Osteoblast (primary cell): ENCODE measurements at places on chromosomes 13 and 19.

GRCh38 chr13:36774931-36775330, 44.1 kb upstream of the RFXAP start:
- no peak for DNase-seq

GRCh38 chr19:39473443-39473960, 7.1 kb upstream of the TIMM50 start:
- peak; percentile 68 for DNase-seq

GRCh38 chr13:29976535-29976934, 126.1 kb upstream of the UBL3 start:
- DNase-seq = no peak

GRCh38 chr13:71773531-71773930, 93.5 kb downstream of the DACH1 start:
- no peak for DNase-seq

DNA sequence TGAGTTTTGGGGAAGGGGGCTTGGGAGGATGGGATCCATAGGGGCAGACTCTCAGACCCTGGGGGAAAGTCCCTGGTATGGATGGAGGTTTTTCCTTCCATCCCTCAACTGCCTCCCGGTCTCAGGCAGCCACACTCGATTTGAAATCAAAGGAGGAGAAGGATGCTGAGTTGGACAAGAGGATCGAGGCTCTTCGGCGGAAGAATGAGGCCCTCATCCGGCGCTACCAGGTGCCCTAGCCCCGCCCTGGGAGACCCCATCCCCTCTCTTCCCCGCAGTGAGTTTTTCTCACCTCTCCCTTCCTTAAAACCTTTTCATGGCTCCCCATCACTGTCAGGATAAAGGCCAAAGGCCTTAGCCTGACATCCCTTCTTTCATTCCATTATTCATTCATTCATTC, 2.1 kb downstream of the CCDC9 start:
- peak; percentile 56 for DNase-seq

- peak; percentile 89 for DNase-seq
Measured at GRCh38 chr19:7505682-7506384, 10.1 kb upstream of the ZNF358 start.

GRCh38 chr13:23460309-23460708, 26.8 kb upstream of the SACS start:
- no peak for DNase-seq

DNA sequence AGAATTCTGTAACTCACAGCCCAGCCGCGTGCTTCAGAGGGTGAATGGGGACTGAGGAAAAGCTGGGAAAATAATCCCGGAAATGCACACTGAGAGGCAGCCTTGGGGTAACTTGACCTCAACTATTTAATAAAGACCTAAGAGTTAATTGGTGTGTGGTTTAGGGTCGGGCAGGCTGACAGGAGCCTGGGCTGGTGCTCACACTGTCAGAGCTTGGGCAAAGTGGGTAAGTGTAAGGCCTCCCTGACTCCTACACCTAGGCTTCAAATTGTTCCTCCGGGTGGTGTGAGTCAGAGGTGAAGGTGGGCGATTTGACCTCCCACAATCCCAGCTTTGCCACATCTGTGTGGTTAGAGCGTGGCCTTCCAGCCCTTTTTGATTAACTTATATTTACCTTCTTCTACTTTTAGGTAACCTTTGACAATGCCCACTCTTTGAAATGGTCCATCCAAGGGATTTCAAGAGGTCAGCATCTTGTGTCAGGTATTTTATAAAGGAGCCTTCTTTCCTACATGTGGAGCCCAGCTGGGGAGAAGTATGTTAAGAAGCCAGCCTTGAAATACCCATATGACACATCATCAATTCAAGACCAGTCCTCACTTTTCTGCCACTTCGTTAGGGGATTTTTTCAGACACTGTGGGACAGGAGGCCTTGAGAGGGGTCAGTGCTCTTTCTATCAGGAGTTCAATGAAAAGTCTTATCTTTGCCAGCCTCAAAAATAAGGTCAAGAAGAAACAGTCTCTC, 114.2 kb downstream of the NUFIP1 start:
- no peak for DNase-seq

- DNase-seq = no peak
Measured at GRCh38 chr19:21308773-21309172, 20.4 kb downstream of the ZNF708 start.

GRCh38 chr13:29379281-29379680, 216.2 kb downstream of the SLC7A1 start:
- DNase-seq = no peak

- DNase-seq = no peak
Measured at GRCh38 chr13:111402441-111402840, 82.0 kb downstream of the TEX29 start.

GRCh38 chr13:42626176-42626860, 52.4 kb downstream of the TNFSF11 start:
- DNase-seq = no peak

- no peak for DNase-seq
Measured at GRCh38 chr13:112072534-112073244, 5.7 kb downstream of the SOX1 start.

DNA sequence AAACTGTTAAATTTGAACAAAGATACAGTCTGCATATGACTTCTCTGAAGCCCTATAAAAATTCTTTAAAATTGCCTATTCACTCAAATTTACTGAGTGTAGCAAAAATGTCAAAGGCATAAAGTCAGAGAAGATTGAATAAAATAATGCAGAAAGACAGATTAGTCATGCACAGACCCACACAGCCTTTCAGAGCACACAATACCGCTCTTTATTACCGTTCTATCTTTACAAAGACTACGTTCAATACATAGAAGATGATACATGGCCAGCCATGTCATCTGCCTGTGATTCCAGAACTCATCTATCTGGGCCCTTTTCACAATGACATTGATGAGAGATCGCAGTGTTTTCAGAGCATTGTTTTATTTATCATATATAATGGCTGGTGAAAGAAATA, 107.2 kb downstream of the URI1 start:
- DNase-seq = no peak

DNA sequence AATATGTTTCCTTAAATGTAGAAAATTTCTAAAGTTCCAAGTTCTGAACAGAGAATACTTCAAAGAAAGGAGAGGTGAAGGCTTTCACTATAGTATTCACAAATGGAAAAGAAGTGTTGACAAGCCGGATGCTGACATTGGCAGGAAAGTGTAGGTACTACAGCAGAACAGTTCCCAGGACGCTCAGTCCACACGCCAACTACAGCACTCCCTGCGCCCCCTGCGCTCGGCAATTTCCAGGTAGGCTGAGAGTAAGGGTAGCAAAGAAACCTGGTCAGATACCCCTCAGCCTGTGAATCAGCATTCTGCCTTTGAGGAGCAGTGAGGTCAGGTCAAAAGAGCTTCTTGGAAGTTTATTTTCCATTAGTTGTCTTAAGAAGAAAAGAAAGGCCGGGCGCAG, 115.3 kb downstream of the NALCN start:
- DNase-seq = no peak

DNA sequence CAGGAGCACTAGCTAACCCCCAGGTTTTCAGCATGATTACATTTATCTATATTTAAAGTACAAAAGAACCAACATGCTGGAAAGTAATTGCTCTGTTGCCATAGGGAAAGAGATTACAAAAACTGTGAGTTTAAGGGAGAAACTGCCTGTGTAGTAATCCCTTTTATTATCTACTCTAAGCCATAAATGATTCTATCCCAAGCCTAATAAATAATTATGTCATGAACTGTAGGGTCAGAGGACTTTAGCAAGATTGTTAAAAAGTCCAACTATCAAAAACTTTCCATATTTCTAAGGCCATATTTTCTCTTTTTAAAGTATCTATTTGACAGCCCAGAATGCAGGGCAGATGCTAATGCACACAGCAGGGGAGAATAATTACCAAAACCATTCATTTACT, 573.8 kb upstream of the MIR17HG start:
- no peak for DNase-seq

GRCh38 chr13:42735010-42735409, 46.4 kb upstream of the FAM216B start:
- DNase-seq = no peak
